ENCODE measurements at places on chromosomes 2 and 18.

GRCh38 chr2:8479298-8479697, 202.6 kb upstream of the ID2 start:
- no peak overlapping the region for H3K27ac ChIP-seq
- H3K36me3 ChIP-seq, result no peaks in the 10 kb centered on the region
- DNase-seq, result no peak

DNA sequence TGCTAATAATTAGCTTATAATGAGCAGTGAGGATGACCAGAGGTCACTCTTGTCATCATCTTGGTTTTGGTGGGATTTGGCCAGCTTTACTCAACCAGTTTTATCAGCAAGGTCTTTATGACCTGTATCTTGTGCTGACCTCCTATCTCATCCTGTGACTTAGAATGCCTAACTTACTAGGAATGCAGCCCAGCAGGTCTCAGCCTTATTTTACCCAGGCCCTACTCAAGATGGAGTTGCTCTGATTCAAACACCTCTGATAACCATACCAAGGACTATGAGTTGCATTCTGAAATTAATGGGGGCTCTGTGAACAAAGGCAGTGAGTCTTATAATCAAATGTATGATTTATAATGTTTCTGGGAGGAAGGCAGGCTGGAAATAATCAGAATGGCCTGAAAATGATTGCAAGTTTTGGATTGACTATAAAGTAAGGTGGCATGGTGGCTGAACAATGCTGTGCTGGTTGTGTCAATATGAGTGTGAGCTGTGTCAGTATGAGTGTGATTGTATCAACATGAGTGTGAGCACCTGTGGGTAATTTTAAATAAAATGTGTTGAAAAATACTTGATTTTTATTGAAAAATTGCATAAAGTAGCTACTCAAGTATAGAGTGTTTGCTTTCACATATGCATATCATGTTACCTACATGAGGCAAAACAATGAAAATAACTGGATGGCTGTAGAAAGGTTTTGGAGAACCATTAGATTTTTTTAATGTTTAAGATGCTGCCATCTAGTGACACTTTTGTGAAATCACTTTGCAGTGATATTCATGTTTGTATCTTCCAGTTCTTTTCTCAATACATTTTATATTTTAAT, 103.0 kb downstream of the KYNU start:
- H3K27ac ChIP-seq, result no peak overlapping the region
- no peak overlapping the region for H3K4me3 ChIP-seq
- no peak for DNase-seq
- H3K27me3 ChIP-seq, result no peaks in the 10 kb centered on the region
- no peaks in the 10 kb centered on the region for H3K36me3 ChIP-seq
- peaks cover 1% of the 10 kb centered on the region for H3K4me1 ChIP-seq

GRCh38 chr2:88880441-88880953, 189.0 kb downstream of the RPIA start:
- no peak for DNase-seq
- peaks cover 3% of the 10 kb centered on the region for H3K4me1 ChIP-seq
- no peak overlapping the region for H3K4me3 ChIP-seq
- no peaks in the 10 kb centered on the region for H3K27me3 ChIP-seq
- no peak overlapping the region for H3K27ac ChIP-seq

DNA sequence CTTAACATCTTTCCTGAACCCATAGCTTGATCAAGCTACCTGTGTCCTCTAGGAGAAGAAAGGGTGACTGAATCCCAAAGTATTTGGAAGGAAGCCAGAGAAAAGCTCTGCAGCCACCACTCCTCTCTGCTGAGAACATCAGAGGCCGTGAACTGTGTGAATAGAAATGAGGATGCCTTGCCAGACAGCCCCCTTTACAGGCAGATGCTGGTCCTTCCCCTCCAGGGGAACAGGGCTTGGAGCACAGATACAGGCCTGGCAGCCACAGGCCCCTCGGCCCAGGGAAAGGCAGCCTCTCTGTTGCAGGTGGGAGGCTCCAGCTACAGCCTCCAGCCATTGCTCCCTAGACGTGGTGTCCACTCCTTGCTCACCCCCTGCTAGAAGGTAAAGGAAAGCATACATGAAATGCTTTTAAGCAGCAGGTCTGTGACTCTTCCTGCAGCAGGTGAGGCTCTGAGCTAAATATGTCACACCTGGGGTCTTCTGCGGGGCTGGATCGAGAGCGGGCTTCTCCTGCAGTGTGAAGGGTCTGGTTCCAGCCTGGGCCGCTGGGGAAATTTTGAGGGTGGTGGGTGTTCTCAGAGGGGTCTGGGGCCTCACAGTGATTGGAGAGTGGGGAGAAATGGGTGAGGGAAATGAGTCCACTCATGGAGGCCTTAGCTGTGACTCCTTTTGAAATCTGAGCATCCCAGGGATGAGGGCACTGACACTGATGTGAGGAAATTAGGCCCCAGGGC, 234.0 kb downstream of the KLHL29 start:
- peaks cover 7% of the 10 kb centered on the region for H3K36me3 ChIP-seq
- H3K27ac ChIP-seq, result no peak overlapping the region
- H3K4me1 ChIP-seq, result peaks cover 13% of the 10 kb centered on the region
- no peak for DNase-seq
- no peaks in the 10 kb centered on the region for H3K27me3 ChIP-seq

DNA sequence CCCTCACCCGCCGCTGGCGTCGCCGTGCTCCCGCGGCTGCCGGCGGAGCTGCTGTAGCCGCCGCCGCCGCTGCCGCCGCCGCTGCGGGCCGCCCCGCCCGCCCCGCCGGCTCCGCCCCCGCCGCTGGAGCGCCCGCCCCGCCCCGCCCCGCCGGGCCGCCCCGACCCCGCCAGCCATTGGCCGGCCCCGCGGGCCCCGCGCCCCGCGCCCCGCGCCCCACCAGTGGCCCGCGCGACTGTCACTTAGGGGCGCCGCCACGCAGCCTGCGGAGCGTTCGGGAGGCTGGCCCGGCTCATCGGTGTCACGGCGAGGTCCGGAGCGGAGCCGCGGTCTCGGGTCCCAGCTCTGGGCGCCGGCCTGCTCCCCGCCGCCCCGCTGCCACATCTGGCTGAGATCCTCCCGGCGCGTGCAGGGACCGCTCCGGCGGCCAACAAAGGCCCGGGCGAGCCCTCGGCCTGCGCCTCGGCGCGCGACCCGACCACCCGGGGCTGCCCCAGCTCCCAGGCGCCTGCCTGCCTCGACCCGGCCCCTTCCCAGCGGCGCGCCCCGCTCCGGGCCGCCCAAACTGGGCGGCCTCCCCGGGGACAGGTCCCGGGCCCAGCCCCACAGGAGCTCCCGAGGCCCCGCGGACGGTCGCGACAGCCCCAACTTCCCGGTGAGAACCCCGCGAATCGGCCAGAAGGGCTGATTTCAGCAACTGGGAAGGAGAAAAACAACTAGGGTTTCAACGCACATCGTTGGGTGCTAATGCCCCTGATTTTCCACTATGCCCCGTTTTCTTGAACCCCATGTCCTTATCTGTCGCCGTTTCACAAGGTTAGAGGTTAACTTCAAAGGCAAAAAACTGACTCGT, at the start of gene MGAT4A:
Gene MGAT4A, minus strand, starts transcription at position 92 of the 853 bp plus-strand sequence. CDS start 4,800 bp downstream, outside the sequence.
- H3K4me3 ChIP-seq, result peak within 1 kb of the TSS; percentile 89
- peaks cover 60% of the 10 kb centered on the region for H3K4me1 ChIP-seq
- H3K36me3 ChIP-seq, result peaks cover 9% of the 10 kb centered on the region

GRCh38 chr2:230865766-230866755, 1.3 kb downstream of the ITM2C start:
- DNase-seq, result peak; percentile 38
- H3K27ac ChIP-seq, result peak overlapping the region; percentile 88
- no peaks in the 10 kb centered on the region for H3K27me3 ChIP-seq

- DNase-seq, result no peak
- H3K27me3 ChIP-seq, result peaks cover 11% of the 10 kb centered on the region
- no peaks in the 10 kb centered on the region for H3K36me3 ChIP-seq
- H3K4me1 ChIP-seq, result peaks cover 3% of the 10 kb centered on the region
- no peak overlapping the region for H3K27ac ChIP-seq
These were observed 5.9 kb upstream of the FHL2 start for GRCh38 chr2:105404736-105405135.

- no peak overlapping the region for H3K4me3 ChIP-seq
- H3K4me1 ChIP-seq, result no peaks in the 10 kb centered on the region
- no peaks in the 10 kb centered on the region for H3K27me3 ChIP-seq
- no peak overlapping the region for H3K27ac ChIP-seq
These were observed 169.3 kb upstream of the NXPH2 start for GRCh38 chr2:138949517-138949916.

DNA sequence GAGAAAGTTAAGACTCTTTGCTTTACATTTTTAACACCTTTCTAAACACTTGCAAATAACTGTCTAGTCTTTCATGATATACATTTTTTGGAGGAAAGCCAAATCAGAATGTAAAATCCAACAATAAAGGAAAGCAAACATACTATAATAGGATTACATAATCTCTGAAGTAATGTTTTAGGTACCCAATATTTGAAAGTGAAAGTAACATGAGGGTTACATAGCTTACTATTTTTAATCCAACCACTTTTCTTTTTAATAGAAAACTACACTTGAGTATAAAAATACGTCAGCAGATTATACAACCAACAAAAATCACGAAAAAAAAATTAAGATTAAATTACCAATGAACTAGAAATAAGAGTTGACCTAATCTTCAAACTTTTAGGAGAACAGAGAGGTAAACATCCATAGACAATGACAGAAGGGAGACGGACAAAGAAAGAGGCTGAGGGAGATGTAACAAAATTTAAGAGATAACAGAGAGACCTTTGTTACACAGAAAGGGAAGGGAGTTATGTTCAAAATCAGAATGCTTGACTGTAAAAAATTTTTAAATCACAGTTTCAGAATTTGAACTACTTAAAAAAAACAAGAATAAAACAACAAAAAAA, 150.0 kb downstream of the IKZF2 start:
- no peaks in the 10 kb centered on the region for H3K36me3 ChIP-seq
- H3K4me3 ChIP-seq, result peak overlapping the region; percentile 82
- no peaks in the 10 kb centered on the region for H3K27me3 ChIP-seq
- peak overlapping the region; percentile 94 for H3K27ac ChIP-seq
- DNase-seq, result peak; percentile 12

GRCh38 chr2:206354129-206354528, 79.7 kb downstream of the ZDBF2 start:
- peaks cover 6% of the 10 kb centered on the region for H3K36me3 ChIP-seq
- H3K27me3 ChIP-seq, result no peaks in the 10 kb centered on the region
- H3K4me3 ChIP-seq, result no peak overlapping the region
- no peaks in the 10 kb centered on the region for H3K4me1 ChIP-seq
- DNase-seq, result no peak
- no peak overlapping the region for H3K27ac ChIP-seq

- no peaks in the 10 kb centered on the region for H3K4me1 ChIP-seq
- no peak overlapping the region for H3K4me3 ChIP-seq
- no peaks in the 10 kb centered on the region for H3K36me3 ChIP-seq
- H3K27me3 ChIP-seq, result peaks cover 3% of the 10 kb centered on the region
- no peak for DNase-seq
These were observed 255.3 kb upstream of the SIX2 start for GRCh38 chr2:45264227-45265225.

DNA sequence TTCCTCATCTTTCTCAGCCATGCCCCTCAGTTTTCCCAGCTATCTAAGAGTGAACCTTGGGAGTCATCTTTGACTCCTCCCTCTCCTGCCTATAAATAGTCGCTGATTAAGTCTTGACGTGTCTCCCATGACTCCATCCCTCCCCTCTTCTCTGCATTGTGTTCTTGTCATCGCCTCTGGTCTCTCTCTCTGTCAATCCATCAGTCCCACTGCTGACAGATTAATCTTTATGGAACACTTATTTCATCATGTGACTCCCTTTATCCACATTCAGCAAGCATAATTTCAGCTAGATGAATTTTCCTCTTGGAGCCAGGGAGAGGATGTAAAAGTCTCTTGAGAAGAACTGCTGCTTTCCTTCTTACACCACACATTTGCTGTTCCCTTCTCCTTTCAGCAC, 9.4 kb downstream of the ADAM23 start:
- H3K4me3 ChIP-seq, result no peak overlapping the region
- peaks cover 5% of the 10 kb centered on the region for H3K36me3 ChIP-seq
- DNase-seq, result no peak
- H3K4me1 ChIP-seq, result peaks cover 3% of the 10 kb centered on the region
- peaks cover 50% of the 10 kb centered on the region for H3K27me3 ChIP-seq
- no peak overlapping the region for H3K27ac ChIP-seq

GRCh38 chr2:235007664-235008457, 56.0 kb downstream of the SH3BP4 start:
- H3K27ac ChIP-seq, result no peak overlapping the region
- no peak for DNase-seq
- H3K4me3 ChIP-seq, result no peak overlapping the region
- H3K36me3 ChIP-seq, result no peaks in the 10 kb centered on the region
- no peaks in the 10 kb centered on the region for H3K4me1 ChIP-seq

DNA sequence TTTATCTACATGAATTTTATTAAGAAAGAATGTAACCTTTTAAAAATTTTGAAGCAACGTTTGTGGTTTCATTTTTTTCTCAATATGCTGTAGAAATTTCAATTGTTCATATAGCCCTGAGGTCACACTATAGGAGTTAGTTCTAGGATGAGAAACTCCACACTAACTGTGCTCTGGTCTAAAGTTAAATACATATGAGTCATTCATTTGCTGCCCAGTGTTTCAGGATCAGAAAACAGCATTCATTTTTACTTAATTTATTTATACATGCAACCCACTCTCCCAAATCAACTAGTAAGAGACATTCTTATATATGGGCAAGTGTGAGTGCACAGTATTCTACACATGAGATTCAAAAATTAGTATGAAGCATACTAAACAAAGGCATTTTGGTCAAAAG, 137.9 kb downstream of the DOCK10 start:
- DNase-seq, result no peak
- H3K27ac ChIP-seq, result no peak overlapping the region
- H3K4me3 ChIP-seq, result no peak overlapping the region
- peaks cover 62% of the 10 kb centered on the region for H3K36me3 ChIP-seq
- no peaks in the 10 kb centered on the region for H3K27me3 ChIP-seq
- peaks cover 57% of the 10 kb centered on the region for H3K4me1 ChIP-seq

GRCh38 chr2:84741182-84741822, 139.6 kb downstream of the TRABD2A start:
- no peaks in the 10 kb centered on the region for H3K27me3 ChIP-seq
- H3K27ac ChIP-seq, result no peak overlapping the region
- no peak overlapping the region for H3K4me3 ChIP-seq
- DNase-seq, result peak; percentile 48

DNA sequence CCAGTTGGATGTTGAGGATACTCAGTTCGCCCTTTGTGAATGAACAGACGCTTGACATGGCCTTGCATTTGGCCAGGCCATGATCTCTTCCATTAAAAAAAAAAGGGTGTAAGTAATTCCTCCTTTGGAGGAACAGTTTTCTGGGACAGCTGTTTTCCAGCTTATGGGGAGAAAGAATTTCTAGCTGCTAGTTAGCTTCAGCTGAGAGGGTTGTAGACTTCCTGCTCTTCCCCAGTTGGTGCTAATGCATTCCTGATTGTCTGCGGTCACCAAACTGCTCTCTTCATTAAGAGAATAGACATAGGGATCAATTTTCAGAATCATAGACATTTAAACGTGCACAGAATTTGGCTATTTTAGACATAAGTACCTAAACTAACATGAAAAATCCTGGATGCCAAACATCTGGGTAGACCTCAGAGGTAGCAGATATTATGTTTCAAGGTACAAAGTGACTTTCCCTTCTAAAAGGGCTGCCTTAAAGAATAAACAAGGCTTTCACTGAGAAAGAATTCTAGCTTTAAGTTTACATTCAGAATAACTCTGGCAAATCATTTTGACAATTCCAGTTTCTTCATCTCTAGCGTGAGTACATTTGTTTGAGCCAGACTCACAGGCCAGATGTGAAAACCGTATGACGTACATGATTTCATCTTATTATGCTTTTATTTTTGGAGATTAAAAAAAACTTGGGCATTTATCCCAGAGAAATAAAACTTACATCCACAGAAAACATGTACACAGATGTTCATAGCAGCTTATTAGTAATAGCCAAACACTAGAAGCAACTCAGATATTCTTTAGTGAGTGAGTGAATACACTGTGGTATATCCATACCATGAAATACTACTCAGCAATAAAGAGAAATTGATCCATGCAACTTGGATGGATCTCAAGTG, 71.2 kb downstream of the MAIP1 start:
- no peak for DNase-seq
- peaks cover 2% of the 10 kb centered on the region for H3K36me3 ChIP-seq
- H3K4me1 ChIP-seq, result no peaks in the 10 kb centered on the region
- H3K4me3 ChIP-seq, result no peak overlapping the region
